ENCODE measurements at places on chromosomes 11 and 22.

- no peak for DNase-seq
Observed at GRCh38 chr11:105933695-105934094, 88.3 kb downstream of the MSANTD4 start.

DNA sequence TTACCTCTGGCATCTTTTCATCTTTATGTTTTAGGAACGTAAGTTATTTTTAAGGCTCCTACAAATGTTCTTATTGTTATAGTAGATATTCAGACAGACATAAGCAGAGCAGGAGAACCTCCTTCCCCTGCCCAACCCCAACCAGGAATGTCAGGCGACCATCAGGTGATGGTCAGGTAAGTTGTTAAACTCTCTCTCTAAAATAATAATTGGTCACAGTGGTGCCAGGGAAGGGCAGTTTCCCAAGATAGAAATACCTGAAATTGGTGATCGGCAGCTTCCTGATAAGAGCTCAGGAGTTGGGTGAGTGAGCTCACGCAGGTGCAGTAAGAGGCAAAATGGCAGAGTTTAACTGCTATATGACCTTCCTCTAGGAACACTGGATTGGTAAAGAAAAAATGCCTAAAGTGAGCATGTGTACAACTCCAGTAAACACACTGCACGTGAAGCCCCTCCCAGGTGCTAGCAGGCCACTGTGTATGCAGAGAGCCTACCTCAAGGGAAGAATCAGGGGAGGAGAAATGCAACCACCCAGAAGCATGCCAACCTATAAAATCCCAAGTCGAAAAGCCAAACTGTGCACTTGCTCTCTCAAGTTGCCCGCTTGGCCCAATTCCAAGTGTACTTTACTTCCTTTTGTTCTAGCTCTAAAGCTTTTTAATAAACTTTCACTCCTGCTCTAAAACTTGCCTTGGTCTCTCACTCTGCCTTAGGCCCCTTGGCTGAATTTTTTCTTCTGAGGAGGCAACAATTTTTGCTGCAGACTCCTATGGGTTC is 273.9 kb downstream of the SBF2 start:
- no peak for DNase-seq

GRCh38 chr11:105611572-105612441 is 1.9 kb downstream of the GRIA4 start:
- no peak for DNase-seq

GRCh38 chr11:35295751-35296150 is 123.6 kb downstream of the SLC1A2 start:
- DNase-seq = no peak

DNA sequence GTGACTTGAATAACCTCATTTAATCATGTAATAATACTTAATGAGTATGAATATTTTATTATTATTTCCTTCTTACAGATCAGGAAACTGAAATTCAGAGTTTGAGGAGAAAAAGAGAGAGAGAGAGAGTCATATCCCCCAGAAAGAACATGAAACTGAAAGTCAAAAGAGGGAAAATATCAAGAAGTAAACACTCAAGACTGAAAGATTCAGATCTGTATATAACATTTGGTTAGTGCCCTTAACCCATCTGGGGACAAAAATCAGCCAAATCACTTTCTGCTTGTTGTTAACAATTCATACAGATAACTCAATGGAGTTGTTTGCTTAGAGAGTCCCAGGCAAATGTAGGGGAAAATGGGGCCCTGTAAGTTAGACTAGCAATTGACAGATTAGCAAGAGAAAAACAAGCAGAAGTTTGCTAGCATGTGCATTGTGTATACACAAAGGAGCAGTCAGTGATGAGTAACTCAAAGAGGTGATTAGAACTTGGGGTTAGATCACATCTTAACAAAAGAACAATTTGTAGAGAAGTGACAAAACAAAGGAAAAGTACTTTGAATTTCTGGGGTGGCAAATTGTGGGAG is 25.9 kb upstream of the MMP13 start:
- DNase-seq = no peak

DNA sequence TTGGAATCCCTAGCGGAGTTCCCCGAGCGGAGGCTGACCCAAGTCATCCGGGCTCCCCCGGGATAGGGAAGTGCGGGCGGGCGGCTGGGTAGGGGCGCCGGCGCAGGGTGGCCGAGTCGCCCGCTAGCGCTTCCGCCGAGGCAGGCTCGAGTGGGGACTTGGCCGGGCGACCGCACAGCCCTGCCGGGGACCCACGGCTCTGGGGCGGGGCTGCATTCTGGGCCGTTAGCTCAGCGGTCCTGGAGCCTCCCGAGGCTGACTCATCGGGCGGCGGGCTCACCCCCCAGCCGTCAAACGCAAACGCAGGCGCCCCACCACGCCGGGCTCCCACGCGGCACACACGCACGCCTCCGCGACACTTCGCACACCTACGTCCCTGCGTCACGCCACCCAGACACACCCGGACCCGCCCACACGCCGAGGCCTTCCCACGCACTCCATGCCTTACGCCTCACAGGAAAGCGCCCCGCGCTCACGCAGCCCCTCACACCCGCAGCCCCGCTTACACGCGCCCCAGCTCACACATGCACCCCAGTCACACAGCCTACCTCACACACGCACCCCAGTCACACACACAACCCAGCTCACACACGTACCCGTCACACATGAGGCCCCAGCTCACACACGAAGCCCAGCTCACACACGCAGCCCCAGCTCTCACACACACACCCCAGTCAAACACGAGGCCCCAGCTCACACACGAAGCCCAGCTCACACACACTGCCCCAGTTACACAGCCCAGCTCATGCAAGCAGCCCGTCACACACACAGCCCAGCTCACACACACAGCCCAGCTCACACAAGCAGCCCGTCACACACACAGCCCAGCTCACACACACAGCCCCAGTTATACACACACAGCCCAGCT is 1.2 kb downstream of the PHLDB1 start:
- peak; percentile 76 for DNase-seq

- no peak for DNase-seq
Observed at GRCh38 chr11:94837317-94837716, 69.2 kb downstream of the AMOTL1 start.

DNA sequence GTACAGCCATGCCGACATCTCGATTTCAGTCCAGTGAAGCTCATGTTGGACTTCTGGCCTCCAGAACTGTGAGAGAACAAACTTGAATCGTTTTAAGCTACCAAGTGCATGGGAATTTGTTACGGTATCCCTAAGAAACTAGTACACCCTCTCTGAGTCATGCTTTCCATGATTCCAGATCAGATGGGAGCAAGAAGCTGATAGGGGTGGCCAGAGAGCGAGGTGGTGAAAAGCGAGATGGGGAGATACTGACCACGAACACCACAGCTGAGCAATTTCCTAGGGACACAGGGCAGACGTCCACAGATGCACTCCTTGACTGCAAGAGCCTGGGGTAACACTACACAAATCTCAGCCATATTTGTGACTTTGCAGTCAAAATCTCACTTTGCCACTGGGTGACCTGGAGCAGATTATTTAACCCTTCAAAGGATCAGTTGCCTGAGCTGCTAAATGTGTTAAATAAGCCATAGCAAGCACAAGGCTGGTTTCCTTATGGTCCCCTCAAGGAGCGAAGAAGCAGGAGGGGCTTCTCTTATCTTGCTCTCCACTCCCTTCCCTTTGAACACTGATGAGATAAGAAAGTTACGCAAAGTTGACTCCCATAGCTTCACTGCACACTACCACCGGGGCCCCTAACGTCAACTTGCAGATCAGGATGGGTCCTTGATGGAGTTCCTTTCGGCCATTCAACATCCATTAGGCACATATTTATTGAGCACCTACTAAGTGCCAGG is 22.6 kb upstream of the RCN1 start:
- DNase-seq = no peak

DNA sequence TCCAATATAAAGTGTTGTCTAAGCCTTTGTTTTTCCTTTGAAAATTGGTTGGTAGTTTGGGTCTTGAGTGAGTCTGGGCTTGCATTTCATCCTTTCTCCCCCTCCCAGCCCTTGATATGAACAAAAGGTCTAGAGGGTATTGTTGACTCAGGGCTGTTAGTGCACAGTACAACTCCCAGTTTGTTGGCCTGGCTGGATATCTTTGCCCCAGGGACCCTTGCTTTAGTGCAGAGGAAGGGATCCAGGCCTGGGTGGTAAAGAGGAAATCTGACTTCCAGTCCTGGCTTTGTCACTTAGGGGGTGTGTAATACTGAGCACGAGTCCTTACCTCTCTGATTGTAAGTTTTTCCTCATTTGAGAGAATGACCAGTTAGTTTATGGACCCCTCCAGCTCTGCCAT is 330.4 kb downstream of the TMEM135 start:
- DNase-seq = no peak

GRCh38 chr22:43553451-43554258 is 141.8 kb downstream of the MPPED1 start:
- DNase-seq = no peak

GRCh38 chr22:25919452-25919851 is 177.5 kb downstream of the MYO18B start:
- DNase-seq = no peak

DNA sequence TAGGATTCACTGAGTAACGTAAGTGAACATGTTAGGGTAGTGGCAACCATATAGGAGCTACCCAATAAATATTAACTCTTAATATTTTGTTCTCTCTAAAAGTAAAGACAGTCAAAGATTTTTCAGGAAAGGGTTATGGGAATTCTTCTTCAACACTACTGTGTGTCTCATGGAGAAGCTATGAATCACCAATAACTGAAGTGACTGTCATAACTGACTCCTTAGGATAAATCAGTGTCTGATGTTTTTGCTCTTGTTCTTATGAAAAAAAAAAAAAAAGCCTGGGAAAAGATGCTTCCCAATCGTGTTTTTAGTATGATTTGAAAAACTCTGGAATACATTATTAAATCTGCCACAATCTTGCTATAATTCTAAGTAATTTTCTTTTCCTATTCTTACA is 111.2 kb upstream of the CEP126 start:
- DNase-seq = no peak

- DNase-seq = no peak
Observed at GRCh38 chr22:49243965-49244364, 583.7 kb downstream of the BRD1 start.

DNA sequence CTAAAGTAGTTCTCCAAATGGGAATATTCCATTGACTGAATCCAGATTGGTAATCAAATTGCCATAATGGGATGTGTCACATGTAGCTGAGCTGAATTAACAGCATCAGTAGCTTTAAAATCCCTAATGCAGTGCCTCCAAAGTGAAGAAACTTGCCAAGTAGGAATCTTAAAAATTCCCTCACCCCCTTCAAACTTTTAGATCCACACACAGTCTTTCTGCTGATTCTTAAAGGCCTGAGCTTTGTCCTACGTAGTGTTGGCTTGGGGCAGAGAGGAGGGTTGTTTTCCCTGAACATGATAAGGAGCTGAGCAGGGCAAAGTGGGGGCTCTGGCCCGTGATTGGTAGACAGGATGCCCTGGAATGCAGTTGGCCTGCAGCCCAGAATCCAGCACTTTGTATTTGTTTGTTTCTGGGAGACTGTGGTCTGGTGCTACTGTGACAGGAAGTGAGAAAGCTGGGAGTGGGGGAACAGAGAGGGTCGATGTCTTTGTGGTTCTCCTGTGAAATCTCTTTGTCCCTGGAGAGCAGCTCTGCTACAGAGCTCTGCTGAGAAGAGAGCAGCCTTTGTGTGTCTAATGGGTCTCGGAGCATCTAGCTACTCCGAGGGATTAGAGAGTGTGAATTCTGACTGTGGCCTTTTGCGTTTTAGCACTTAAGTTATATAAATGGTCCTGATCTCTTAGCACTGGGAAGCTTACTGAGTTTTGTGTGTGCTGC is 16.9 kb downstream of the CTNND1 start:
- no peak for DNase-seq

- no peak for DNase-seq
Observed at GRCh38 chr22:44042249-44043218, 18.4 kb downstream of the PARVB start.

DNA sequence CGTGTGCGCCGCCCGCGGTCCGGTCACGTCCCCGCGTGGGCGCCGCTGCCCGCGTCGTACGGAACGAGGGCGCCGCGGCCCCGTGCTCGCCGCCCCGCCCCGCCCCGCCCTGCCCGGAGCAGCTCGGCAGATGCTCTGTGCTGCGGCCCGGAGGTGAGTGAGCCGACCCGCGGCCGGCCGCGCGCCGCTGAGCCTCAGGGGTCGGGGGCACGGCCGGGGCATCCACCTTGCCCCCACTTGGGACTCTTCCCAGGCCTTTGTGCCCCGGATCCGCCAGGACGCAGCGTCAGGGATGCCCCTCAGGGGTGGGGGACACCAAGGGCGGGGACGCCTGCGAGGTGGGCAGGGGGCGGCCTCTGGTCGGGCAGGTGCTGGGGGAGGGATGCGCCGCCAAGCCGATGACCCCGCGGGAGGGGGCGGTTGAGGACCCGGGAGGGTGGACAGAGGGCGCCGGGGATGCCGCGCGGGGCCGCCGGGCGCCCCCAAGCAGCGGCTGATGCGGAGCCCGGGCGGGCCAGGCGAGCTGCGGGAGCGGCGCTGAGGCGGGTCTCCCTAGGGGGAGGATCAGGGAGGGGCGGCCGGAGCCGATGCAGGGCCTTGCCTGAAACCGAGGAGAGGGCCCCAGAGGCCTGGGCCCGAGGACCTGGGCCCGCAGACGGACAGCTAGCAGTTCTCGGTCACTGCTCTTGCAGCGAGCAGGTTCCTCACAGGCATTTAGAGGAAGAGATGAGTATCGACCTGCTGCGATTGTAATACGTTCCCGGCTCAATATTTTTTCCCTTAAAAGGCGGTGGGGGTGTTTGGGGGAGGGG is at the start of gene GNAZ:
Gene GNAZ, plus strand, starts transcription at position 102 of the 812 bp plus-strand sequence. CDS start 25,177 bp downstream, outside the sequence.
- DNase-seq = no peak

GRCh38 chr11:88288560-88288959 is 49.0 kb downstream of the CTSC start:
- DNase-seq = no peak
